ENCODE measurements at places on chromosomes 12 and 14. TPM values are rescaled to one million over a fixed set of nuclear protein-coding genes. Genes with fewer than 3 reads are reported as not detected.

- DNase-seq = no peak
Observed at GRCh38 chr12:83113945-83114344, 427.2 kb downstream of the TMTC2 start.

DNA sequence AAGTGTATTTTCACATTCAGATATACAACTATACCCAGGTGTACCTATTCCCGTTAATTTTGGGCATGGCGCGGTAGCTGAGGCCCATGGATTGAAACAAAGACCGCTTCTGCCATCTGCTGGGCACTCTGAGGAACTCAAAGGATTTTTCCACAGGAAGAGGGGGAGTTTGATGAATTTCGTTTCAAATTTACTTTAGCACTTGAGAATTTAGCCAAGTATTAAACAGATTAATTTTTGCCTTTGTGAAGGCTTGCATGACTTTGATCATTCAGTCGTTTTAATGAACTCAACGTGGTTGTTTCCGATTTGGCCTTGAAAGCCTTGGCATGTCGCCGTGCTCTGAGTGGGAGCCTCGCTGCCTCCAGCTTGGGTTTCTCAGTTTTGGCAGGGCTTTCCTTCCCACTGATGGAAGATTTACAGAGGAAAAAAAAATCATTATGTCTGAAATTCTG is 153.2 kb upstream of the DDHD1 start:
- peak; percentile 35 for DNase-seq

GRCh38 chr14:56846970-56847930 is 37.0 kb upstream of the OTX2 start:
- DNase-seq = no peak

DNA sequence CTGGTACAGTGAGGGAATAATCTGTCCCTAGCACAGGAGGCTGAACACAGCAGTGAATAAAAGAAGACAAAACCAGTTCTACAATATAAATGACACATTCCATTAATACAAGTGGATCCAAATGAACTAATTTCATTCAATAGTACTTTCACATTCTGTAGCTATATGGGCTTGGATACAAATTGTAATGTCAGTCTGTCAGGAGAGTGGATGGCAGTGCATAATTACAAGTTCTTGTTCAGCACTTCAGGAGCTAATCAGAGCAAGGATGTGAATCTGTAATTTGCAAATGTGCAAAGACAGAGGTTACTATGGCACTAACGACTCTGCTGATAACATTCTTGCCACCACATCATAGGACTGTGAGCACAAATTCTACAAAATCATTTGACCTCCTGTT is 697.9 kb downstream of the DIO2 start:
- no peak for DNase-seq

DNA sequence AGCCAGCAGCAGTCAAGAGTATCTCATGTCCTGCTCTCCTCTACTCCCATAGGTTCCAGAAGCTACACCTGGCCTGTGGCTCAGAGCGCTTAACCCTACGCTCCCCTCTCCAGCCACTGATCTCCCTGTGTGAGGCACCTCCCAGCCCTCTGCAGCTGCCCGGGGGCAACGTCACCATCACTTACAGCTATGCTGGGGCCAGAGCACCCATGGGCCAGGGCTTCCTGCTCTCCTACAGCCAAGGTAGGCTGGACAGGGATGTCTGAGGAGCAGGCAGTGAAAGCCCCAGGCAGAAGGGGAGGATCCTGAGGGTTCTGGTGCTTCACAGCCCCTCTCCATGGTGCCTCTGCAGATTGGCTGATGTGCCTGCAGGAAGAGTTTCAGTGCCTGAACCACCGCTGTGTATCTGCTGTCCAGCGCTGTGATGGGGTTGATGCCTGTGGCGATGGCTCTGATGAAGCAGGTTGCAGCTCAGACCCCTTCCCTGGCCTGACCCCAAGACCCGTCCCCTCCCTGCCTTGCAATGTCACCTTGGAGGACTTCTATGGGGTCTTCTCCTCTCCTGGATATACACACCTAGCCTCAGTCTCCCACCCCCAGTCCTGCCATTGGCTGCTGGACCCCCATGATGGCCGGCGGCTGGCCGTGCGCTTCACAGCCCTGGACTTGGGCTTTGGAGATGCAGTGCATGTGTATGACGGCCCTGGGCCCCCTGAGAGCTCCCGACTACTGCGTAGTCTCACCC is 3.6 kb downstream of the LRP10 start:
- no peak for DNase-seq

- no peak for DNase-seq
Observed at GRCh38 chr12:74801625-74802024, 264.0 kb downstream of the ATXN7L3B start.

GRCh38 chr12:41442896-41443295 is 254.8 kb downstream of the PDZRN4 start:
- no peak for DNase-seq

- DNase-seq = no peak
Observed at GRCh38 chr12:9902539-9903228, 21.4 kb downstream of the KLRF2 start.

- no peak for DNase-seq
Observed at GRCh38 chr12:124385219-124385969, 90.5 kb downstream of the RFLNA start.

DNA sequence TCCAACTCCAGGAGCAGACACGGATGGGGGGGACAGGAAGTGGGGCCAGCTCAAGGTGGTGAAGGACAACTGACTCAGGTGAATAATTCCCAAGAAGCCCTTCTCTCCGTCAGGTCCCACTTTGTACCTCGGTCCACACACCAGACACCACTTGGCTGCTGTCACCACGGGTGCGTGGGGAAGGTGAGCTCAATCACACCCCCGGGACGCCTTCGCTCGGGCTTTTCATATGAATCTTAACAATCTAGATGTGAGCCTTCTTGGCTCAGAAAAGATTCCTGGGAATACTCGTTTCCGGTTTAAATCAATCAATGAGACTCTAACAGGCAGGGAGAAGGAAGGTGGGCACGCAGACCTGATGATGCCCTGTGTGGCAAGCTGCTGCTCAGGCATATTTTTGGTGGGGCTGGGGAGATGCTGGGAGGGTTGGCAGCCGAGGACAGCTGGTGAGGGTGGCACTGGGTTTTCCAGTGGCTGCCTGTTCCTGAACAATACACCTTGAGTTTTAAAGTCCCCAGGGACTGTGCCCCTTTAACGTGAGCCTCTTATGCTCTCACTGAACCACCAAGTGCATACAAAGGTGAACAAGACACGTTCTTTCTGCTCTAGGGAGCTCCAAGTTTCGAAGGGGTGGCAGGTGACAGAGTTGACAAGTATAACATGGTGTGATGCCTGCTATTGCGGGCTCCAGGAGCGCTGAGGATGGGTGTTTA is 5.1 kb downstream of the TESC start:
- no peak for DNase-seq

DNA sequence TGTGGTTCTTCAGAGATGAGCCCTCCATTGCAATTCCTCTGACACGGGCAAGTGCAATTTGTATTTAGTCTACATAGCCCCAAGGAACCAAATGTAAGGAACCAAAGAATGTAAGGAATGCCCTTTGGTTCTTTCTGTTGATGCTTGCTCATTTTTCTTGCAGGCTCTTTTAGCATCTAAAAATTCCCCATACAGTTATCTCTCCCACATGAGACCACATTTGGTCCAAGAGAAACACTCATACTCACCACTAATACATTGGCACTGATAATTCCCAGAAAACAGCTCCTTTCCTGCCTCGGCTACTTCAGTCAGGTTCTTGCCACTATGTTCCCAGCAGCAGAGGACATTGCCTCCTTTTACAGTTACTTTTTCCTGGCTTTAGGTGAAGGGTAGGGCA is 332.6 kb downstream of the AEBP2 start:
- DNase-seq = no peak

DNA sequence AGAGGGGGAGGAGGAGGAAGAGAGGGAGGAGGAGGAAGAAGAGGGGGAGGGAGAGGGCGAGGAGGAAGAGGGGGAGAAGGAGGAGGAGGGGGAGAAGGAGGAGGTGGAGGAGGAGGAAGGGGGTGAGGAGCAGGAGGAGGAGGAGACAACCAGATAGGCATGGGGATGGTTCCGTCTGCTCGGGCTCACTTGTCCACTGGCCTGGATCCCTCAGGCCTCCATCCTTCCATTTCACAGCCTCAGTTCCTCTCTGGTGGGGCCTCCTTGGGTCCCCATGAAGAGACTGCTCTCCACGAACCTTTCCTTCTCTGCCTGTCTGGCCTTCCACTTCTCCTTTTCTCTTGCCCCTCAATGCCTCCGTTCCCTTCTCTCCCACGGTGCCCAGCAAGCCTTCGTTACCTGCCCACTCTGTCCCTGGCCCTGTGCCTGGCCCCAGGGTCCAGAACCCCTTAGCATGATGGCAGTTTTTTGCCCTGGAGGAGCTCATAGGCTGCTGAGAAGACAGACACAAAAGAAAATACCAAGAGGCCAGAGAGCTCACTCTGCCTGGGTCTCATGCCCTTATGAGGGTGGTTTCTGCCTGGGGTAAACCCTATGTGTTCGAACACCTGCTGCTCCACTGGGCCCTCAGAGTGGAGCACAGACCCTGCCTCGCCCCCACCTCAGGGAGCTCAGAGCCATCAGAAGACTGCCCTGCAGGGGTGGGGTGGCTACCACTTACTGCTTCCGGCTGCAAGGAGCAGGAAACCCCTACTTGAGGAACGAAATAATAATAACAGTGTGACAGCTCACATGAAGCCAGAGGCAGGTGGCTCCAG is 11.7 kb upstream of the CACNA2D4 start:
- DNase-seq = no peak

- DNase-seq = no peak
Observed at GRCh38 chr12:8513256-8513655, at the start of gene CLEC4D. TSS of gene CLEC4D (plus strand) at chr12:8513503. CDS start at chr12:8513733, 230 bp downstream.

DNA sequence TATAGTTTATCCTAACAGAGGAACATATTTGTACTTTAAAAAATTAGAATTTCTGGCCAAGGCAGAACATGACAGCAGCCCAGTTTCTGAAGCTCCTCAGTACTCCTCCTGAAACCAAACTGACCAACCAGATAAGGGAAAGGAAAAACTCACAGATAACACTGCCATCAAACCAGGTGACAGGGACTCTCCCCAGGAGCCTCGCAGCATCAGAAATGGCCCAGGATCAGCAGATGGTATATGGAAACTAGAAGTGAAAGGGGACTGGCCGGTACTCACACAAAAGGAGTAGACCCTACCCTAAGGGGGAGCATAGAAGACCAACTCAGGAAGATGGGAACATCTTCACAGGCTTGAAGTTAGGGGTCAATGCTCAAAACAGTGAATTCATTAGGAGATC is 22.0 kb downstream of the GALC start:
- no peak for DNase-seq

DNA sequence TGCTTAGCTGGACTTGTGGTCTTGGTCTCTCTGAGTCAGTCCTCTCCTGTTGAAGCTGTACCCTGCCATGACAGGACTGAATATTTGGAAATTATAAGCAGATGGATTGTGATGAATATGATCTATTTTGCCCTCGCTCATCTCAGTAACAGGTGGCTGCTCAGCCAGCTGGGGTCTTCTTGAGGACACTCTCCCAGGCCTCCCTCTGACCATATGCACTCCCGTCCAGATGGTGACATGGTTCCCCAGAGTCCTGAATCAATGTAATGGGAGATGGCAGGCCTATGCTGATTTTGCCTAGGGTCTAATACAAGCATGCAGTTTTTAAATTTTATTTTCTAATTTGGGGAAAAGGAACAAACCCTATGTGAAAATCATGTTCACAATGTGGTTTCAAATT is 63.1 kb upstream of the TRHDE start:
- no peak for DNase-seq

DNA sequence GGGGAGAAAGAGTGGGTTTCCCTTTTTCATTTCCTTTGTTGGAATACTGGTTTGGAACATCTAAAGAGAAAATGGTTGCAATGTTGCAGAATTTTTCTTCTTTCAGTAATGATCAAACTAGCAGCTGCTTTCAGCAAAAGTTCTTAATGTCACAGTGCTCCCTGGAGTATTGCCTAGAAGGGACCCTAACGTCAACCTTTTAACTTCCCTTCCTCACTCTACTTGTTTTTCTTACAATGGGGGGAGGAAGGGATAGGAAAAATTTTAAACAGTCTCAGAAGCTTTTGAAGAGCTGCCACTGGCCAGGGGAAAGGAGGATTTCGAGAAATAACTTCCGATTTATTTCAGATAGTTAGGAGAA is 521.8 kb downstream of the MED13L start:
- no peak for DNase-seq

- no peak for DNase-seq
Observed at GRCh38 chr12:63149909-63150712, 890 bp downstream of the AVPR1A start.

GRCh38 chr14:57402173-57402852 is 11.9 kb downstream of the NAA30 start:
- no peak for DNase-seq

GRCh38 chr14:21978184-21978998 is 304.8 kb upstream of the OR4E1 start:
- DNase-seq = peak; percentile 3

DNA sequence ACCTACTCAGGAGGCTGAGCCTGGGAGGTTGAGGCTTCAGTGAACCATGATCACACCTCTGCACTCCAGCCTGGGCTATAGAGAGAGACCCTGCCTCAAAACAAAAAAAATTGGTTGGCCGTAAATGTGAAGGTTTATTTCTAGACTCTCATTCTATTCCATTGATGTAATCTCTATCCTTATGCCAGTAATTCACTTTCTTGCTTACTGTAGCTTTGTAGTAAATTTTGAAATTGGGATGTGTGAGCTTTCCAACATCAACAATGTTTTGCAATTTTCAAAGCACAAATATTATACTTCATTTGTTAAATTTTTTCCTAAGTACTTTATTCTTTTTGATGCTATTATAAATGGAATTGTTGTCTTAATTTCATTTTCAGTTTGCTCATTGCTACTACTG is 24.6 kb downstream of the LIN52 start:
- no peak for DNase-seq

ISCA2 gene
- total RNA-seq = 48.5 TPM

ASB2 gene
- 1.9 TPM for total RNA-seq

FOXG1 gene
- total RNA-seq = not detected

MMP19 gene
- total RNA-seq = not detected

KRT71 gene
- not detected for total RNA-seq

HPD gene
- 13.4 TPM for total RNA-seq

MDGA2 gene
- not detected for total RNA-seq

RDH16 gene
- not detected for total RNA-seq

INHBE gene
- total RNA-seq = not detected

SCN8A gene
- 0.30 TPM for total RNA-seq

MMAB gene
- 49.2 TPM for total RNA-seq

TC2N gene
- not detected for total RNA-seq

ARMH4 gene
- total RNA-seq = 0.10 TPM

GDF3 gene
- not detected for total RNA-seq
